ENCODE measurements at places on chromosomes 12 and 14. TPM values are rescaled to one million over a fixed set of nuclear protein-coding genes. Genes with fewer than 3 reads are reported as not detected.

The ESRRB gene
- total RNA-seq = 1.2 TPM

DNA sequence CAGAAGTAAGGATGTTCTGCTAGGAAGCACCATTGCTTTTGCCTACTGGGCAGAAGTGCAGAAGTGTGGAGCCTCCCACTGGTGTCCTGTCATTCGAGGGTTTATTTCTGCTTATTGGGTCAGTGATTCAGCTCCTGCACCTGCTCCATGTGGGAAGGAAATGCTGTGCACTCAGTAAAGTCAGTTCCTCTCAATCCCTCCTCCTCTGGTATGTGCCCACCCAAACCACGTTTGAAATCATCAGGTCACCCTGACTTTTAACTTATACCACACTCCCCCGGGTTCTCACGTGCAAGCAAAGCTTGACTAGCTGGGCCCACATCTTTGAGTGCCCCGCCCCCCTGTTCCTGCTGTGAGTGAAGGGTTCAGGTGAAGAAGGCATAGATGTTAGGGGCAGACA is 223.7 kb downstream of the CHST11 start:
- DNase-seq = no peak

The GRIP1 gene
- 25.0 TPM for total RNA-seq

- no peak for DNase-seq
Observed at GRCh38 chr12:11973396-11973795, 97.3 kb upstream of the BCL2L14 start.

The ABHD12B gene
- not detected for total RNA-seq

DNA sequence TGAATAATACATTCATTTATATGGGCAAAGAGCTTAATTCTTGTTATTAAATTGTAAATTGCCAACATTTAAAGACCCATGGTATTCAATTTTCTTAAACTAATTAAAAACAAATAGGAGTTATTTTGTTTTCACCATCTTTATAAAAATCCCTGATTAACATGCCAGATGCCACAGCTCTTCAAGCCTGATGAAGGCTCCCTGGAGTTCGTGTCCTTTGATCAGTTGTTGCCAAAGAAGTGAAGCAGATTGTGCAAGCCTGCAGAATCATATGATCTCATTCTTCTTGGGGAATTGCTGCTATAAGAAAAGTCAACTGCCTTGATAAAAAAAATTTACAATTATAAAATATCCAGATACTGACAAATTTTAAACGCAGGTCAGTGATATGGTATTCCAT is 288.3 kb upstream of the PPFIA2 start:
- peak; percentile 29 for DNase-seq

DNA sequence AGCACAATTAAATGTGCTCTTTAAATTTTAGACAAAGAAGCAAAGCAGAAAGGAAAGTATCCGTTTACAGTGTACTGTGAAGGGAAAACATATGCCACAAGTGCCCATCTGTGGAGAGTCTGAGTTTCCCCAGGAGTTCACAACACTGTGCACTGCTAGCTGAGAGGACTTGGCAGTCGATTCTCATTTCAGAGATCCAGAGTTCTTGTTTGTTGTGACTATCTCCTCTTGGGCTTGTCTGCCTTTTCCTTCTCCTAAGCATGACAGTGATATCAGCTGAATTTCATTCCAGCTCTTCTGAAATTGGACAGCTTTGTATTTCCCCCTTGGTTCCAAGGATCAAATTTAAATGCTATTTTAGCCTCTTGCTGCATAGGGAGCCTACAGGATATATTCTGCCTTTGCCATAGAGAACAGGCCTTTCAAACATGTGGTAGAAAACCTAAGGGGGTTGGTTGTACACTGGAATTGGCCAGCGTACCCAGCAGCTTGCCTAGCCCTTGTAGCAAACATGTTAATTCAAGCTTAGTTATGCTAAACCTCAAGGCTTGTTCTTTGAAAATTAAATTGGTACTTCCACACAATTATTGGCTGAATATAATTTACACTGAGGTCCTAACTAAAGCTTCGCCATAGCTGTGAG is 259.2 kb upstream of the NOVA1 start:
- no peak for DNase-seq

DNA sequence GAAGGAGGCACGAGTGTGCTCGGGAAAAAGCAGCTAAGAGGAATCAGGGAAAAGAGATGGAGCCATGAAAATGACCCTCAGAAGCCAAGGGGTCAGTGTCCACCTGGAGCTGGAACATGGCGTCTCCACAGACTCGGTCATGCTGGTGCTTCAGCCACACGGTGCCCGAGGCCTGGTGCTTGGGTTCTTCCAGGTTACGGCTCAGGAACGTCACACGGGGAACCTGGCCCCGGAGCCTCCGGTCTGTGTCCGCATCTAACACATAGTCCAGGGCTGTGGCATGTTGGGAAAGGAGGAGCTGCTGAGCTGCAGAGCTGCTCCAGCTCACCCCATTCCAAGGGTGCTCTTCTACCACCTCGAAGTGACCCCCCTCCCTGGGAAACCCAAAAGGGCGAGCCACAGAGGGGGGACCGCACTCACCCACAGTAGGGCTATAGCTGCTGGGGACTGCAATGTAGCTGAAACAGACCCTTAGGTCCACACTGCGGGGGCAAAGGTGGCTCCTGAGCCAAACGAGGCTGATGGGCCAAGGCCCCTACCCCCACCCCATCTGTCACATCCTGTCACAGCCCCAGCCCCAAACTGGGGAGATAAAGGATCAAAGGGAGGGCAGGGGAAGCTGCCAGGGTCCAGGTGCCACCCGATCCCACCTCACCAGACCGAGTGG is 10.8 kb downstream of the ITGA7 start:
- no peak for DNase-seq

The SPTB gene
- total RNA-seq = 0.09 TPM

The KRT74 gene
- not detected for total RNA-seq

GRCh38 chr12:60535363-60535762 is 939.5 kb downstream of the SLC16A7 start:
- DNase-seq = no peak

DNA sequence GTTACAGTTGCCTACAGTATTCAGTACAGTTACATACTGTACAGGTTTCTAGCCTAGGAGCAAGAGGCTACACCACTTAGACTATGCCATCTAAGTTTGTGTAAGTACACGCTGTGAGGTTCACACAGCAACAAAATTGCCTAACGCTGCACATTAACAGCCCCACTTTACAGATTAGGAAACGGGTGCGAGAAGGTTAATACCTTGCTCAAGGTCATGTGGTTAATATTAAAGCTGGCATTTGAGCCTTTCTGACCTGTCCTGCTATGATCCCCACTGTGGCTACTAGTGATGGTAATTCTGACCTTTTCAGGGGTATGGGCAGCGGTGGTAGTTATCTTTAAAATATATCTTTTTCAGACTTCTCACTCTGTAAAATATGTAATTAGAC is 20.9 kb downstream of the ACVR1B start:
- no peak for DNase-seq

The CPNE6 gene
- not detected for total RNA-seq

- no peak for DNase-seq
Observed at GRCh38 chr12:68236421-68237059, 10.9 kb upstream of the IL26 start.

- peak; percentile 66 for DNase-seq
Observed at GRCh38 chr12:6820166-6820565, 1.5 kb upstream of the GPR162 start.

DNA sequence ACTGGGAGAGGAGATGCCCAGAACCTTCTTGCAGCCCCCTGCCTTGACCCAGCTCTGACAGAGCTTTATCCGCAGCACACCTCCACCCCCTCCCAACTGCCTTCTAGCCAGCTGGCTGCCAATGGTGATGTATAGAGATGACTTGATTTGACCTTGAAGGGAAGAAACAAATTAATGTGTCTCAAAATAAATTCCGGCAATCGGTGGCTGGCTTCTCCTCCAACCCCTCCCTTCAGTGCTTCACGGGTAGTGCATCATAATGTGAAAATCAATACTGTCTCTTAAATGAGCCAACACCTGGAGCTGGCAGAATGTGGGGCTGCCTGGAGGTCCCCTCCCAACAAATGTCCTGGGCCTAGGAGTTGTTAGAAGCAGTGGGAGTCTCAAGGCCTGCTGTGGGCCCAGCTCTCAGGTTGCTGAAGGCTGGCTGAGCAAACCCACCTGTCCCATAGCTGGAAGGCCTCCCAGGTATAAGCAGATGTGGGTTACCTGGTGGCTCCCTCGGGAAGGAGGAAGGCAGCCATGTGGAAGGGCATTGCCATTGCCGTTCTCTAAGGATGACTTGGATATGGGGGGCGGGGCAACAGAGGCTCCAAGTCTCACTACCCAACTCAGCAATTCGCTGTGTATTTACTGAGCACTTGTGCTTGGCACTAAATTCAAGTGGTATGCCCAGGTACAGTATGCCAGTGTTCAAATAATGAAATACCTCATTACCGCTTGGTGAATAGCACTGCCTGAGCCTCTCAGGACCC is 23.2 kb downstream of the HSPB8 start:
- no peak for DNase-seq

DNA sequence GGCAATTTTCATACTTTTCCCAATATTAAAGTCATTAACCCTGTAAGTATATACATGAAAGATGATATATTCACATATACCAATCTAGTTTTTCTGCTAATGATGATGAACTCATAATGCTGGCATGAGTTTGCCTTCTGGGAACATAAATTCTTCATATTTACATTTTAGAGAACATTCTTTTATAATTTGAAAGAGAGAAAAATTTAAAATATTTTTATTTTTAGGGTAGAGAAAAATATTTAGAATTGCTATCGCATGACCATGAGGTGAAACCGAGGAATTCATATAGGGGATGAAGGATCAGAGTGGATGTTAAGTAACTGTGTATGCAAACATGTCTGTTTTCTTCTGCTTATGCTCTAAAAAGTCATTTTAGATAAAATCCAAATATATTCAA is 825.3 kb upstream of the FLRT2 start:
- no peak for DNase-seq
